ENCODE measurements at places on chromosomes 2 and 18. TPM values are rescaled to one million over a fixed set of nuclear protein-coding genes. Genes with fewer than 3 reads are reported as not detected.

The GKN2 gene
- total RNA-seq: not detected

The AAK1 gene
- total RNA-seq: 89.2 TPM

The AQP12A gene
- total RNA-seq: not detected

The KIF5C gene
- 17.9 TPM for total RNA-seq

The TMEM247 gene
- total RNA-seq: not detected

The HOXD13 gene
- not detected for total RNA-seq

The COL6A3 gene
- 15.5 TPM for total RNA-seq

The ZNF892 gene
- total RNA-seq: 5.9 TPM

The ACMSD gene
- total RNA-seq: not detected

The LOXL3 gene
- total RNA-seq: 2.0 TPM

The TANK gene
- total RNA-seq: 141 TPM

DNA sequence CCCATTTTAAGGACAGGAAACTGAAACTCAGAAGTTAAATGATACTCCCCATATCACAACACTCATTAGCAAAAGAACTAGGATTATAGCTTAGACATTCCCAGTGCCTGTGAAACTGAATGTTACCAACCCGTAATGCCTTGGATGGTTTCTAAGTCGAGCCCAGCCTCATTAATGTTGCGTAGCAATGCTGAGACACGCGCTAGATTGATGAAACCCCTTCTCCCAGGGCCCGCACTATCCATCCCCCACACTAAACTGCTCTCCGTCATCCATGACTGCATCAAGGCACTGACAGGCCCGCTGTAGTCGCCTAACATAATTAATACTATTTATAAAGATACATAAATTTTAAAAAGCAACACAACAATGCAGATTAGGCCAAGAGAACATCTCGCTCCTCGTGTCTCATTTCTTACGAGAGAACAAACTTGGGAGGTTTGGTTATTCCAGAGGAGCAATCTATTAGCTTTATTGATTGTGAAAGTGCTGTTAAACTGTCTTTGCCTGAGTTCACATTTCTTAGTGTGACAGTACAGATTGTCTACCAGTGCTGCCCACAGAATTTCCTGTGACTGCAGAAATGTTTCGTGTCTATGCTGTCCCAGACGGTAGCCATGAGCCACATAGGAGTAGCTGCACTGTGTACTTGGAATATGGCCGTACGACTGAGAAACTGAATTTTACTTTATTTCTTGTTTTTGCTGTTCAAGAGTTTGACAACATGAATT, 312.2 kb upstream of the RAB12 start:
- DNase-seq: no peak

GRCh38 chr2:41899189-41899588, 148.6 kb upstream of the PKDCC start:
- no peak for DNase-seq

DNA sequence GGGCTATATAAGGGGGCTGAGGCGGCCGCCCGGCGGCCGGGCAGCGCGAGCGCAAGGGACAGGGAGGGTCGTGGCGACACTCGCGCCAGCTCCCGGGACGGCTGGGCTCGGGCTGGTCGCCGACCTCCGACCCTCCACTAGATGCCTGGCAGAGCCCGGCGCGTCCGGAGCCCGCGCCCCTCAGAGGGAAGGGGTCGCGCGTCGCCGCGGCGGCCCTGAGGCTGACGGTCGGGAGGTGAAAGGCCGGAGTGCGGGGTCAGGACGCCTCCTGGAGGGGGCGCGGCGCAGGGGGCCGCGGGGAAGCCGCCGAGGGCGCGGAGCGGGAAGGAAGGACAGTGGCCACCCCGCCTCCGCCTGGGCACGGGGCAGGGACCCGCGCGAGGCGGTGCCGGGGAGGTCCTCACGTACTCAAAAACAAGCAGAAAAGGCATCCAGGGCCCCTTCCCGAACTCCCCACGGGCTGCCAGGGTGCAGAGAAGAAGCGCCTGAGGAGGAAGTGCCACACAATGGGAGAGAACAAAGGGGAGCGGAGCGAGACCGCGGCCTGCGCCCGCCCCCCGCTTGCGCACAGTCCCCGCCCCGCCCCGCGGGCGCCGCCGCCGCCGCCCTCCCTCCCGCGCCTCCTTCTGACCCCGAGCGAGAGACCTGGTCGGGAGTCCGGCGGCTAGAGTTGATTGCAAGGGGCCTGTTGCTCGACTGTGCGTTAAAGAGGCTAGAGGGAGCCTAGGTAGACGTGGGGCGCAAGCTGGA, 776 bp upstream of the KLF7 start:
- DNase-seq: peak; percentile 61

GRCh38 chr18:58541789-58542425, 87.0 kb downstream of the ALPK2 start:
- peak; percentile 57 for DNase-seq

DNA sequence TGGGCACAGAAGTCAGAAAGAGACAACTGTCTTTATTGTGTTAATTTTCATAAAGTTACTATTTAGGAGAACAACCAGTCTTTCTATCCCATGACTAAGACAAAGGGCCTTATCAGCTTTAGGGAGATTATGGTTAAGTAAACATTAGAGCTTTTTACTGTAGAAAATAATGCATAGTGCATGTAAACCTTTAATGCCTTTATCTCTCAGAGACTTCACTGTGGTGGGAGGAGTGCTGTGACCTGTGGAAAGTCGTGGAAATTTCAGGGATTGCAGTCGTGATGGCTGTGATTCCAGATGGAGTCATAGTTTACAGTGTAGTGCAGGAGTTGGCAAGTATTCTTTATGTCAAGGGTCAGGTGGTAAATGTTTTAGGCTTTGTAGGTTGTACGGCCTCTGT, 15.8 kb downstream of the ZNF236 start:
- DNase-seq: no peak

GRCh38 chr2:133581010-133581760, 12.9 kb upstream of the NCKAP5 start:
- DNase-seq: no peak

- DNase-seq: no peak
Observed at GRCh38 chr2:53510401-53510800, 257.2 kb upstream of the CHAC2 start.

DNA sequence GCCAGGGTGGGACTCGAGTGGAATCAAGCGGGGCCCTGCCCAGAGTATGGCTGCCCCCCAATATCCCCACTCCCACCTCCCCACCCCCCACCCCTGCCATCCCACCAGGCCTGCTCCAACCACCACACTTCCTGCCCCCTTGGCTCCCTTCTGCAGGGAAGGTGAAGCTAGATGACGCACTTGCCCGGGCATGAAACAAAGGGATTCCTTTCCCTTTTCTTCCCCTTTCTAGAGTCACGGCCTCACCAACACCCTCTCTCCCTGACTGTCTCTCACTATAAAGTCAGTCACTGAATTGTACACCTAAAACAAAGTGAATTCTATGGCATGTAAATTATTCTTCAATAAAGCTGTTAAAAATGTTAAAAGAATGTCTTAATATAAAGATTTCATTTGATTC, 16.0 kb downstream of the ZBTB7C start:
- no peak for DNase-seq

DNA sequence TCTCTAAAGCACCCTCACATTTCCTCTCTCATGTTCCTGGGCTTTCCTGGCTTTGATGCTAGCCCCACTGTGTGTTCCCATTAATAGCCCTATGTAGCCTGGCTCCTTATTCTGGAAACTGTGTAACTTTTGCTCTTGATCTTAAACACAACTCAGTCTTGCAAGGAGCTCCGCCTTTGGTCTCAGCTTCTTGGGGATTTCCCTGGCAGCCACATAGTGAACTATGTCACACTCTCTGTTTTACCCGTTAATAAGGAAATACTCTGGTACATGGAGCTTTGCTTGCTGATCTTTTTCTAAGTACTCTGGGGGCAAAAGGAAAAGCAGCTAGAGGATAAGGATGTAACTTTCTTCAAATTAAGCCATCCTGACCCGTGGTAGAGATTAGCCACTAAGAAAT, 259.3 kb downstream of the NEDD4L start:
- peak; percentile 18 for DNase-seq

DNA sequence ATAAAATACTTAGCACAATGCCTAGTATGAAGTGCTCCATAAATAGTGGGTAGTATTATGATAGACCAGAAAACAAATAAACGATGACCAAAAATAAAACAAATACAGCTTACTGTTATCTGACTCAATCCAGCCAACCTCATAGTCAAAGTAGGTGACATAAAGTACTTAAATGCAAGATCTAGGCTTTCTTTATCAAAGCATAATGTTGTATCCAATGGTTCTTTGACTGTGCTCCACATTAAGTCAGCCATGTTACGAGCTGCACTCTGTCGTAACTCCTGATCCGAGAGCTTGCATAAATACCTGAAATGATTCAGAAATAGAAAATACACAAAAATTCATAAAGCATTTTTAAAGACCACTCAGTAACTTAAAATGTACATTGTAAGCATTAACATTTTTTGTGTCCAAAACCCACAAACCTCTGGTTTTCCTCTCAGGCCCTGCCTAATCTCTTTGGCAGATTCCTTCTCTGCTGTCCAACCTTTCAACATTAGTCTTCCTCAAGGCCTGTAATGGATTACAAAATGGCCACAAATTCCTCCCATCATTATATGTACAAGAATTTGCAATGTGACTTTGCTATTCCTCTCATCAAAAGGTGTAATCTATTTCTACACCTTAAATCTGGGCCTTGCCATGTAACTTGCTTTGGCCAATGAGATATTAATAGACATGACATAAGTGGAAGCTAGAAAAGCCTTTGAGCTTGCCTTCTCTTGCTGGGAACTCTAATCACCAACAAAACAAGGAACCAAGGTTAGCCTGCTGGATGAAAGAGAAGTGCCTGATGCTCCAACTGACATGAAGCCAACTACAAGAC, 90.6 kb downstream of the USP34 start:
- no peak for DNase-seq

DNA sequence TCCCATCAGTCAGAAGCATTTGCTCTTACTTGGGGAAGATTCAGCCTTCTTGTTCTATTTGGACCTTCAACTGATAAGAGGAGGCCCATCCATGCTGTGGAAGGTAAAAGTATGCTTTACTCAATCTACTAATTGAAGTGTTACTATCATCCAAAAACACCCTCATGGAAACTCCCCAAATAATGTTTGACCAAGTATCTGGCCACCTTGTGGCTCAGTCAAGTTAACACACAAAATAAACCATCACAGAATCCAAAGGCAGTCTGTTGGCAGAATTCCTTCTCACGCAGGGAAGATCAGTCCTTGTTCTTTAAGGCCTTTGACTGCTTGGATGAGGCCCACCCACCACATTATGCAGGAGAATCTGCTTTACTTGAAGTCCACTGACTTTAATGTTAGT, 531.2 kb upstream of the SMIM21 start:
- no peak for DNase-seq

- DNase-seq: no peak
Observed at GRCh38 chr2:42659609-42660008, 91.2 kb downstream of the MTA3 start.

DNA sequence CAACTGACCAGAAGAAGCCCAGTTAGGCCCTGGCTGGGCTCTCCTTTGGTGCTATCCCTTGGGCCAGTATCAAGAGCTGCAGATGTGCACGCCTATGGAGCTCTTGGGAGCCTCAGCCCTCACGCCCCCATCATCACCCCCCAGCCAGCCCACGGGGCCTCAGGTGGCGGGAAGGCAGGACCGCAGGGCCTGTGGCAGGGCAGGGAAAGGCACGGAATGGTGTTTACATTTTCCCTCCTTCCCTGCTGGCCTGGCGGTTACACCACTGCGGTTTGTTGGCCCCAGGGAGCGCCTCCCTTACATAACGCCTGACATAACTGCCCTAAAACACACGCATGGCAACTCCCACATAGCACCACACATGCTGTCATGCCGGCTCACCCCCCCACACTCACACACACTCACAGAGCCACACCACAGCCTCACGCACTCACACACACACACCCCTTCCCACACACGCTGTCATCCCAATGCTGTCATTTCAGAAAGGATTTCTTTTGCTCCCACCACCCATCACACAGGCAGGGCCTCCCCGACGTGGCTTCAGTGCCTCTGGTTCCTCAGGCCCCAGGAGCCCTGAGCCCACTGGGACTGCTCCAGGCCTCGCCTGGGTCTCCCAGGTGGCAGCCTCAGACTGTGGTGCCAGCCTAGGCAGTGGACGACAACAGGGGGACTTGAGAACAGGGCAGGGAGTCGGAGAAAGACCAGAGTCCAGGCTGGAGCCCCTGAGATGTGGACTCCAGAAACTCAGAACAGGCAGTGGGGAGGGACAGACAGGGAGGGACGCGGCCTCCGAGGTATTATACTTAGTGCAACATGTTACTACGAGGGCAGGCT, 15.7 kb downstream of the ZFP36L2 start:
- no peak for DNase-seq

All from activated T-helper 1 cell treated with anti-CD3 and anti-CD28 coated beads, Interleukin-12 subunit alpha, Interleukin-12 subunit beta, Interleukin-2, Interleukin-4 antibody, amounts not matched to agents 30 ng/mL and 10 ng/mL and 1 ng/mL, durations not matched to agents 14 hours and 24 hours and 36 hours (primary cell).